ENCODE measurements at places on chromosomes 3 and 15.

- DNase-seq, result no peak
Observed at GRCh38 chr3:106261915-106262683, 393.3 kb upstream of the CBLB start.

GRCh38 chr3:86744051-86744450, 246.9 kb downstream of the VGLL3 start:
- peak; percentile 27 for DNase-seq

DNA sequence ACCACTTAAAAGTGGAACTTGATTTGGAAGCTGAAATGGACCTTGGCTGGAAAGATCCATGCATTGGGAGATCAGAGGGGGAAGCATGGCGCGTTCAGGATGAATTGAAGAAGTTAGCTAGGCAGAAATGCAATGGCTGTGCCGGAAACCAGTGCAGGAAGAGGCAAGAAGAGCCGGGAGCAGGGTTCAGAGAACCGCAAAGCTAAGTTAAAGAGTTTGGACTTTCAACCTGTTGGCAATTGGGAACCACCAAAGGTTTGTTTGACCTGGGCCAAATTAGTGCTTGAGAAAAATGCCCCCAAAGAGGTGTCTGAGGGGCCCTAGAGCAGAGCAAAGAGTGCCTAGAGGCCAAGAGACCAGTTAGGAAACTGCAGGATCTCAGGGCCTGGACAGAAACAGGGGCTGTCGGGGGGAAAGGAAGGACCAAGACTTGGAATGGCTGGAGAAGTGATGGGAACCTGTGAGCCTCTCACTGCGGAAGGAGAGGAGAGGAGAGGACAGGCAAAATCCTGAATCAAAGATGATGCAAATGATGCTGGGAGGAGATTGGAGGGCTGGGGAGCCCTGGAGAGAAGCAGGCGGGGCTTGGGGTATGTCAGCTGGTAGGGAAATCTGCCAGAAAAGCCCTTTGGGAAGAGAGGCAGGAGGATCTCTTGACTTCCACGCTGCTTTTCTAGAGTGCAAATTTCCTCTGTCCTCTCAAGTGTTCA, 49.3 kb downstream of the FAM174B start:
- no peak for DNase-seq

GRCh38 chr3:67540198-67540894, 114.1 kb downstream of the SUCLG2 start:
- no peak for DNase-seq

DNA sequence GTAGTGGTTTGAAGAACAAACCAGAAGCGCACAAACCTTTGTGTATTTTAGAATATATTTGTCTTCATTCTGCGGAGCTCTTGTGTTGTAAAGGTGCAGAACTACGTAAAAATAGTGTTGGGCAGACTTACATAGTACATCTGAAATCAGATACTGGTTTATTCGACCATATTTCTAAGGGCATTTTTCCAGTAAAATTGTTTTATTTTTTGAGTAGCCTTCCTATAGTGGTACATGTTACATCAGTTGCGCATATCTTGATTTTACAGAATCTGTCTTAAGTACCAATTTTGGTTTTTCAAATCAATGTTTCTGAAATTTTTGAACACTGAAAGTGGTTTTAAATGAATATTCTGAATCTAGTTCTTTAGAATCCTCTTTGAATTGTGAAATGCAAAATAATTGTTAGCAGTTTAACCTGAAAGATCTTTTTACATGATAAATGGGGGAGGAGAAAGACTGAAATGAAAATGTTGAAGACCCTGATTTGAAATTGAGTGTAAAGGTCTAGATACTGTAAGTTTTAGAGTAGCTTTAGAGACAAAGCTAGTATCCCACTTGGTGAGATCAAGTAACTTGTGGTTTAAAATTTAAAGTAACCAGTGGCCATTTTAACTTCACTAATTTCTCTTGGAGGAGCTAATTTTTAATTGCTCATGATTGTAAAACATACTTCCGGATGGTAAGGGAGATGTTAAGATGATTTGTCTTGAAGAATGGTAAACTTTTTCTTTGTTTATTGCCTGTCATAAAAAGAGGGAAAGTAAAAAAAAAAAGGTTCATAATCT, 15.5 kb upstream of the CHD2 start:
- peak; percentile 58 for DNase-seq

GRCh38 chr15:48433226-48433886, 102.1 kb downstream of the DUT start:
- no peak for DNase-seq

GRCh38 chr15:49327927-49328326, 95.1 kb upstream of the FGF7 start:
- DNase-seq, result no peak

DNA sequence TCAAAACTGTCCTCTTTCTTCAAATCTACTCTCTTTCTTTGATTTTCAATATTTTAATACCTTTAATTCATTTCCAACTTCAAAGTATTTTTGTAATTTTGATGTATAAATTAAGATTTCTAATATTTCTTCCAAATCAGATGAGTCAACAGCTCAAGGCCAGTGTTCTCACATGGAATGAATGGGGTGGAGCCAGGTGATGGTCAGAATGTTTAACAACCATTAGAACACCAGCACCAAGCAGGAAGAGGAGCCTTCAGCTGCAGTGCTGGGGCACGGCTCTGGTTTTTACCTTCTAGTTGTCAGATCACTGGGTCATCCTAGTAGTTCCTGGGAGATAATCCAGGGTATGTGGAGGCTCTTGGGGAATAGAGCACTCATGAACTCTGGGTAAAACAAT, 494.5 kb upstream of the PDZRN3 start:
- no peak for DNase-seq

- no peak for DNase-seq
Observed at GRCh38 chr3:67497746-67498145, 156.7 kb downstream of the SUCLG2 start.

GRCh38 chr3:29152379-29152778, 128.5 kb upstream of the RBMS3 start:
- no peak for DNase-seq
